ENCODE measurements at places on chromosomes 12 and 14.

GRCh38 chr14:56797003-56797568 lies 13.2 kb downstream of the OTX2 start:
- DNase-seq: no peak

- no peak for DNase-seq
These were observed 3.6 kb downstream of the L2HGDH start for GRCh38 chr14:50308363-50308915.

DNA sequence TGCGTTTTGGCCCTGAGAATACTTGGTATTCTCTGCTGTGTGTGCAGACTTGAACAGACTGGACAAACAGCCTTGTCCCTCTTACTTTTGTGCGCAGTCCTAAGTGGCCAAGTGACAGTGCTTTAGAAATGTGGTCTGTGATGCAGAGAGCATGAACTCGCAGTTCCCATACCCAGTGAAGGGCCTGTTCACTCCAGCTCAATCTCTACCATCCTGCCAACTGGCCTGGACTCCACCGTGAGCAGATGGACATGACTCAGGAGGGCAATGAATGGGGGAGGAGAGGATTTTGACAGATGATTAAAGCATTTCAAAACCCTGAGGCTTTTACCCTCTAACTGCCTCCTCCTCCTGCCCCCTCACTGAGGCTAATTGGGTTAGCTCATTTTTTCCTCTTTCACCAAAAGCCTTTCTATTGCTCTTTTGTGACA lies 62.5 kb upstream of the PYGL start:
- no peak for DNase-seq

GRCh38 chr12:55762646-55763045 lies 19.7 kb downstream of the GDF11 start:
- no peak for DNase-seq

- DNase-seq: no peak
These were observed 122.6 kb downstream of the RAD51B start for GRCh38 chr14:67942080-67942710.

- no peak for DNase-seq
These were observed 1.3 kb upstream of the IGFBP6 start for GRCh38 chr12:53096089-53096741.

DNA sequence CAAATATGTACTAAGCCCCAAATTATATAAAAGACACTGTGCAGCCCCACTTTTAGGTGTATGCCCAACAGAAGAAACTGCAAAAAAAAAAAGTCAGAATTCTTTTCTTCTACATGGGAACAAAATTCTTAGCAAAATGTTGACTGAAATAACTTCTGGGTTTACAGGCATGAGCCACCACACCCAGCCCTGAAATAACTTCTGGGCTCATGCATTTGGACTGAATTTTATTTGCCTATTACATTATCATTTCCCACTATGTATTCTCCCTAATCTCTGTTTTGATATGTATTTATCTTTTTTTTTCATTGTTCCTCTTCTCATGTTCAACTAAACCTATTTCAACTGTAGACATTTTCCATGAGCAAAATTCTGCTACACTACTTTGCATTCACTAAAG lies 169.2 kb downstream of the GRIN2B start:
- DNase-seq: no peak

DNA sequence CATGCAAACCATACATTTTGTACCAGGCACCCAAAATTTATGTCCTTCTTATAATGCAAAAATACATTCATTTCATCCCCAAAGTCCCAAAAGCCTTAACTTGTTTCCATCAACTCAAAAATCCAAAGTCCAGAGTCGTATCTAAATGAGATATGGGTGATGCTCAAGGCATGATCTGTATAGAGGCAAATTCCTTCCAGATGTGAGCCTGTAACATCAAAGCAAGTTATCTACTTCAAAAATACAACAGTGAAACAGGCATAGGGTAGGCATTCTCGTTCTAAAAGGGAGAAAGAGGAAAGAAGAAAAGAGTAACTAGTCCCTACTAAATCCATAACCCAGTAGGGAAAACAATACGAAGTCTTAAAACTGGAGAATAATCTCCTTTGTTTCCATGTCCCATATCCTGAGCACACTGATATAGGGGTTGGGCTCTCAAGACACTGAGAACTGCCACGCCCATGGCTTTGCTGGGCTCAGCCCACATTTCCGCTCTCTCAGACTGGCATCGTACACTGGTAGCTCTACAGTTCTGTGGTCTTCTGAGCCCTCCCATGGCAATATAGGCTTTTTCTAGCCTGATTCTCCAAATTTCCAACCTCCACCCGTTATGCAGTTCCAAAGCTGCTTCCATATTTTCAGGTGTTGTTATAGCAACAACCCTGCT lies 232.8 kb downstream of the TMTC2 start:
- DNase-seq: no peak

DNA sequence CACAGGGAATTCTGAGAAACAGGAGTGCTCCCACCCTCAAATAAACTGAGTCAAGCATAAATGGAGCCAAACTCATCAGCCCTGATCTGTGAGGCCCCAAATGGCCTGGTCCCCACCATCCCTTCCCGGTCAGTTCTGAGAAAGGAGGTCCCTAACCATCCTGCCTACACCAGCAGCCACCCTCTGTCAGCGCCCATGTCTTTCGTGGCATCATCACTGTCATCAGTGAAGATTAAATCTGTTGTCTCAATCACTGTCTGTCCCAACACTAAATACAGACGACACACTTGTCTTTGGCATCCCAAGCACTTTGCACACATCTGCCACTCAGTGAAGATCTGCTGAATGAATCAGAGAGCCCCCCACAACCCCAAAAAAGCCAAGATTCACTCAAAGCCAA lies 22.4 kb downstream of the VPS37B start:
- no peak for DNase-seq

GRCh38 chr12:79069009-79069408 lies 204.4 kb downstream of the SYT1 start:
- no peak for DNase-seq

GRCh38 chr14:104424406-104425072 lies 155.0 kb upstream of the C14orf180 start:
- DNase-seq: no peak

DNA sequence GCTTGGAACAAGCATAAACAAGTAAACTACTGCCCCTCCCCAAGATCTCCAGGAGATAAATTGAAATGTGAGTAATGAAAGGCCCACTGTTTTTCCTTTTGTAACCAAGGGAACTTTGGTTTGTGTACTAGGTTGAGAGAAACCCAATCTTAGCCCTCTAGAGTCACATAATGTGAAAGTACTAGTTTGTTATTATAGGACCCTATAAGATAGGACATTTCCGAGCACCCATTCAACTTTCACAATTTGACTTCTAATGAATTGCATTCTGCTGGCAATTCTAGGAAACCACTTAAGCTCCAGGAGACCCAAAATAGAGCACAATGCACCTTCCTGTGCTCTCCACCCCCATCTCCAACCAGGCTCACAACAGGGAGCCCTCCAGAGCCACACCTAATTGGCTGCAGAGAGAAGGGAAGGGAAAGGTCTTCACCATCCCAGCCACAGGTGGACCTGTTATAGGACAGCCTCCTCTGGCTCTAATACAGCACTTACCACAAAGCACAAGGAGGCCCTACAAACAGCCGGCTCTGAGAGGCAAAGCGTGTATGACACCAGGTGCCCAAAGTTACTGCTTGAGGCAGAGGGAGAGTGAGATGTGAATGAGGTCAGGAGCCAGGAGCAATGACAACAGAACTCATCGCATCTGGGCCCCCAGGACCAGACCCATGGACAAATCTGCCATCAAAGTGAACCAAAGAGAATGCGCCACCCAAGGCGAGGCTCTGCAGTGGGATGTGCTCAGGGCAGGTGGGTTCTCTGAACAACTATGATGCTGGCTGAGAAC lies 163.3 kb upstream of the NTF3 start:
- DNase-seq: no peak

- no peak for DNase-seq
These were observed 63.2 kb downstream of the KLHL28 start for GRCh38 chr14:44898551-44898950.

DNA sequence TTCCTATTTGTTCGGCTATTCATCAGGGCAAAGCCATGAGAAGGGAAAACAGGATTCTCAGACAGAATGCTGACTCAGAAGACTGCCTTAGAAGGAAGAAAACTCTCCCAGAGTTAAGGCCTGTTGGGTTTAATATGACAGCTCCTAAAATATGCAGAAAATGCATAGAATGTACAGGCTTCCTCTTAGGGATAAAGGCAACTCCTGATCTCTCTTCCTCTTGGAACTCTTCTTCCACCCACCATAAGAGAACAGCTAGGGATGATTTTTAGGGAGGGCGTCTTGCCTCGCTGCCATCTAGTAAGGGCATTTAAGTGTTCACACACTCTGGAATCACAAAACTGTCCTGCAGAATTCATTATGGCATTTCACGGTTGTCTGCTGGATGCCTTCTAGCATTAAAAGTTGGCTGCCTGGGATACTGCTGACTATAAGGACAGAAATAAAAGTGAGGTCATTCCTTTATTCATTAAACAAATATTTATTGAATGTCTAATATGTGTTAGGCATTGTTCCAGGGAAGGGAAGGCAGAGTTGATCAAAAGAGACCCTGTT lies 73.7 kb downstream of the DCAF5 start:
- no peak for DNase-seq

DNA sequence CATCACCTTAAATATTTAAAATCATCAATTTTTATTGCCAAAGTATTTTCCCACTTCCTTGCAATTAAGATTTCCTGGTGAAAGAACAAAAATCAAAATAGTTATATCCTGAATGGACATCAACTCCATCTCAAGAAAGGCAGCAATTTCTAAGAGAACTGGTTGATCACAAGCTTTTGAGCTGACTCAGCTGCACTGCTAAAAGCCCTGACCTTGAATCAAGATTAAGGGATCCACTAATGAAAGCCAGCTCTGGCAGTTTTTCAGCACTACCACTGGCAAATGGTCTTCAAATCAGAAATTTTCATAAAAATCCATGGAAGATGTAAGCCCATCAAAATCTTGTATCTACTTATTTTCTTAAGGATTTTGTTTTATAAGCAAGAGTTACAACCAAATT lies 123.4 kb downstream of the SLC6A15 start:
- DNase-seq: no peak

- no peak for DNase-seq
These were observed 89.8 kb downstream of the CRADD start for GRCh38 chr12:93766796-93767523.

GRCh38 chr14:101125719-101126651 lies 222.5 kb upstream of the RTL1 start:
- no peak for DNase-seq

- no peak for DNase-seq
These were observed 252.2 kb upstream of the FOXN3 start for GRCh38 chr14:89669193-89669592.

DNA sequence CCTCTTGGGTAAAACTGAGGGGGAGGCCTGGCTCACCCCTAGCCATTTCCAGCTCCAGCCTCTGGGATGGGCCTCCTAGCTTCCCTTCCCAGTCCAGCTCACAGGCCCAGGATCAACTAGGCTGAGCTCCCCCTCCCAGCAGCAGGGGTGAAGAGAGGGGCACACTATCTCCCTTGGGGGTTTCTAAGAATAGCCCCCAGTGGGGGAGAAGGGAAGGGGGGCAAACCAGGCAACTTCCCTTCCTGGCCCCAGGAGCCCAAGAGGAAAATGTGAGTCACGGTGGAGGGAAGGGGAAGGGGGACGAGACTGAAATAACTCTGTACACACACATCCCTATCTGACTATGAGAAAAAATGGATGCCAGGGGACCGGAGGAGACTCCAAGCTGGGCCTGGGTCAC lies 9.0 kb downstream of the ADCY6 start:
- DNase-seq: no peak

GRCh38 chr12:16530268-16530850 lies 75.6 kb downstream of the LMO3 start:
- DNase-seq: no peak

All from activated naive CD4-positive, alpha-beta T cell (primary cell).